Vagina (tissue), 2 donors: ENCODE measurements at places on chromosomes 7 and 10.

GRCh38 chr7:33700001-33700899 is 205.1 kb upstream of the BMPER start:
- no peak for DNase-seq

- no peak for DNase-seq
These were observed 89.7 kb downstream of the PTPRE start for GRCh38 chr10:127996586-127996985.

DNA sequence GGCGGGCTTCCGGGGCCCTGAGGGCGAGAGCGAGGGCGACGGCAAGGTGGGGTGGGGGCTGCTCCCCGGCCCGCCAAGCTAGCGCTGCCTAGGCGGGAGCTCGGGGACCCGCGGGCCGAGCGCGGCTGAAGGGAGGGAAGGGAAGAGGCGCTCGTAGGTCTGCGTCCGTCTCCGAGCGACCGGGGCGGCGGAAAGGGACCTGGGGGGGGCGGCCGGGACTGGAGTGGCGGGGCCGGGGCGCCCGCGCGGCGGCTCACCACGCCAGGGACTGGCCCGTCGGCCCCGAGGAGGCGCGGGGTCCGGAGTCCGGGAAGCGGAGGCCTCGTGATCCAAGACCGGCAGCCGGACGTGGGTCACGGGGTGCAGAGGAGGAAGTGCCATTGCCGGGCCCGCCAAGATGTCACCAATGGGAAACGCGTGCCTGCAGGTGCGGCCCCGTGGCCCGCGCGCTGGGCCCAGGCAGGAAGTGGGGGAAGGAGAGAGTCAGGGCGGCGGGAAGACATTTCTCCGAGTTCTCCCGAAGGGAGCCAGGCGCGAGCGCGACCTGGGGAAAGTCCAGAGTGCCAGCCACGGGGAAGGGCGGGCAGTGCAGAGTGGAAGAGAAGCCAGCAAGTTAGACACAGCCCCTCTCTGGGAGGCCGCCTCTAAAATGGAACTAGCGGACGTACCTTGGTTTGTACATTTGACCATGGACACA is 11.9 kb downstream of the HNRNPF start:
- no peak for DNase-seq

GRCh38 chr10:52683776-52684175 is 88.8 kb downstream of the MBL2 start:
- DNase-seq: no peak

DNA sequence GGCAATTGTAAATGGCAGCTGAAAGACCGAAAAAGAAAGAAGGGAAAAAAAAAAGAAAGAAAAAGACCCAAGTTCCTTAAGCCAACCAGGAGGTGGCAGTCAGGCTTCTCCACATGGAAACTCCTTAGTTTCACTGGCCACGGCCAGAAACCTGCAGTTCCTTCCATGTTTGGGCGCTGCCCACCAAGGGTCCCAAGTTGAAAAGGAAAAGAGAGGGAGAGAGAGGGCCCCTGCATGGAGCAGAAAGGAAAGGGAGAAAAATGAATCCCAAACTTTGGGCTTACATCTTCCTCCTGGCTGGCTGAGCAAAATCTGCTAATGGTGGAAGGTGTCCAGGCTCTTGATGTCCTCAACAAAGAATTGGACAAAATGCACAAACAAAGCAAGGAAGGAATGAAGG is 31.8 kb upstream of the ABCA13 start:
- DNase-seq: no peak

GRCh38 chr7:106329971-106330733 is 45.4 kb upstream of the NAMPT start:
- no peak for DNase-seq

DNA sequence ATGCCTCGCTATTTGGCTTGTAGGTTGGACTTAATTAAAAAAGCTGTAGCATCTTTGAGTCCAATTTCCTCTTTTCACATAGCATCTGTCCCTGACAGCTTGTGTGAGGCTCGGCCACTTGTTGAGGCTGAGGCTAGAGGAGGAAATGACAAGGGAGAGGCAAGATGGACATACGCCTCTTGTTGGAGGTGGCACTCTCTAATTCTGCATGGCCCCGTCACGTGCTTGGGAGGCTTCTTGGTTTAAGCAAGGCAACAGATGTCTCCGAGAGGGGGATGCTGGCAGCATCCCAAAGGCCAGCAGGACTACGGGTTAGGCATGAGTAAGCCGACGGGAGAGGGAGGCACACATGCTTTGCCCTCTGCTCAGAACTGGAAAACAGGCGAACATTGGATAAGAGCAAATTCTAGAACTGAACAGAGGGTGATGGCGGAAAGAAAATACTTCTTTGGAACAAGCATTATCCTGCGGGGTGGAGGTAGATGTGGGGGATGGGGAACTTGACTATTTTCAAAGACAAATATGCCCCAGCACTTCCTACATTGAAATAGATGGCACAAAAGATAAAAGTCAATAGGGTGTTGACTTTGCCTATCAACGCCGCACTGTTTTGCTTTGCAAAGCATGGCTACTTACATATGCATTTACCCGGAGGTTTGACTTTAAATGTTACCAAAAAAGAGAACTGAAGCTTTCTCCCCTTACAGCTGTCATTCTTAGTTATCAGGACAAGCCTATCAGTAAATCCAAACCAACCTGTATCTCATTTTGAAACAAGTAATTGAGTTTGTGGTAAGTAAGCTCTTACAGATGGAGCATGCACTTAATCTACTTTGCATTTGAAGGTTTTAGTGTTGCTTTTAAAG is 94.8 kb downstream of the CHN2 start:
- no peak for DNase-seq

GRCh38 chr7:88095-88926 is 104.1 kb upstream of the FAM20C start:
- DNase-seq: no peak

DNA sequence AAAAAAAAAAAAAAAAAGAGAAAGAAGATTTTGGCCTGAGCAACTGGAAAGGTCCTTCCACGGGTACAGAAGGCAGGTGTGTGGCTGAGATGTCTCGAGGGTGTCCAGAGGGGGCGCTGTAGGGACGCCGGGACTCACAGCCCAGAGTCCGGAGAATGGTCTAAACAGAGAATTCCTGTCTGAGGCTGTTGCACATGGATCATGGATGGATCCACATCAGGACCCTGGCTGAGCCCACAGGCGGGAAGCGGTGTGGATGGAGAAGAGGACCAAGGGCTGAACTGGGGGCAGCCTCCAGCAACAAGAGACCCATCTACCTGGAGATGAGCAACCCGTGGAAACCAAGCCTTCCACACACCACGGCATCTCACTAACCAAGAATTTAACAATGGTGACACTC is 55.0 kb downstream of the PKD1L1 start:
- no peak for DNase-seq

- no peak for DNase-seq
These were observed 66.8 kb downstream of the CACNA2D1 start for GRCh38 chr7:82376739-82377138.

- DNase-seq: no peak
These were observed 3.3 kb upstream of the SEC31B start for GRCh38 chr10:100522945-100523344.

GRCh38 chr10:63677001-63677400 is 155.8 kb downstream of the REEP3 start:
- DNase-seq: no peak

GRCh38 chr7:45342236-45342635 is 184.6 kb downstream of the RAMP3 start:
- DNase-seq: no peak

DNA sequence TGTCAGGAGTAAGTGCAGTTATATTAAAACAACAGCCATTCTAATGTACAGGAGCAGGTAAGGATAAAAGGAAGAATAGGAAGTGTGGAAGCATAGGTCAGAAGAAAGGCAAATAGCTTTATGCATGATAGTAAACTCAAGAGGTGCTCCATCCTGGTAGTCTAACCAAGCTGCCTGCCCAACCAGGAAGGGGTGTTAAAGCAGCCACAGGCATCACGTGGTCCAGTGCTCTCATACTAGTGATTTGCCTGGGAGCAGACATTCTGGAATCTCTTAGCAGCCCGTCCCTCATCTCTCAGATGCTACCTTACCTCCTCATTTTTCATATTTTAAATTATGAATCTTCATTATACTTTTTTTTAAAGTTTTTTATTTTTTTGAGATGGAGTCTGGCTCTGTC is 18.5 kb downstream of the ABRAXAS2 start:
- no peak for DNase-seq

DNA sequence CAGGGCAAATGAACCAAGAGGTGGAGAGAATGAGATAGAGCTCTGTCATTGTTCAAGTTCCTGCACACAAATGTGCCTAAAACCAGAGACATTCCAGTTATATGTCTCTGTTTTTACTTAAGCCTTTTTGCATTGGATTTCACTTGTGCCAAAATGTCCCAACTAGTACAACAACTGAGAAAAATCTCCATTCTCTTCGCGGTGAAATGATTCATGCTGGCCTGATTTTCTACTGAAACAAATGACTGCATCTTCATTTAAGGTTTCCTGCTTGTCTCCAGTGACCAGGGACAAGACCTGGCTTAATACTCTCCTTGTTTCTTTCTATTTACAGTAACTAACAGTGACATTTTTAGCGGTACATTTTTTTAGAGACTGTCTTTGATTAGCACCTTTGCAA is 714.9 kb downstream of the KCNMA1 start:
- DNase-seq: no peak

DNA sequence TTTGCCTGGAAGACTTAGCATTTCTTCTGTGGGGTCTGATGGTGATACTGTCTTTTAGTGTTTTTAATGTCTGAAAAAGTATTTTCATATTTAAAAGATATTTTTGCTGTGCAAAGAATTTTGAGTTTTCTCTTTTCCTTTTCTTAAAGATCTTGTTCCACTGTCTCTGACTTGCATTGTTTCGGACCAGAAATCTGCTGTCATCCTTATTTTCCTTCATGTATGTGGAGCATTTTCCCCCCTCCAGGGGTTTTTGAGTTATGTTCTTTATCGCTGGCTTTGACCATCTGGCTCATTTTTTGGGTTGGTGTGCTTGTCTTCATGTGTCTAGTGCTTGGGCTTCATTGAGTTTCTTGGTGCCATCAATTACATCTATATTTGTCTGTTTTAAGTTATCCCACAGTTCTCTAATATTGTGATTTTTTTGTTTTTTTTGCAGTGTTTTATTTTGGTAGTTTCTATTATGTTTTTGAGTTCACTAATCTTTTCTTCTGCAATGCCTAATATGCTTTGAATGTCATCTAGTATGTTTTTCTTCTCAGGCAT is 119.9 kb downstream of the MGMT start:
- DNase-seq: no peak

DNA sequence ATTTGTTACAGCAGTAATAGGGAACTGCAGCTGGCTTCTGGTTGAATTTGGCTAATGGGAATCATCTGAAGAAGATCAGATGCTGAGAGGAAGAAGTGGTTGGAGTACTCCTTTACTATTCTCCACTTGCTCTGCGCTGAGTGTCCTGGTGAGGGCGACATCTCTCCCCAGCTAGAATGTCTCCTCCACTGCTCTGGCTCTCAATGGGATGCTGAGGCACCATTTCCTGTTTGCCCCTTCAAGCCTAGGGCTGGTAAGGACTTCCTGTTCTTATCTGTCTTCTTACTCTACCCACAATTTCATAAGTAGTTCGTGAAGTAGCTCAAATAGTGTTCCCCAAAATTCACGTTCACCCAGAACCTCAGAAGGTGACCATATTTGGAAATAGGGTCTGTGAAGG is 43.2 kb upstream of the TES start:
- DNase-seq: no peak

DNA sequence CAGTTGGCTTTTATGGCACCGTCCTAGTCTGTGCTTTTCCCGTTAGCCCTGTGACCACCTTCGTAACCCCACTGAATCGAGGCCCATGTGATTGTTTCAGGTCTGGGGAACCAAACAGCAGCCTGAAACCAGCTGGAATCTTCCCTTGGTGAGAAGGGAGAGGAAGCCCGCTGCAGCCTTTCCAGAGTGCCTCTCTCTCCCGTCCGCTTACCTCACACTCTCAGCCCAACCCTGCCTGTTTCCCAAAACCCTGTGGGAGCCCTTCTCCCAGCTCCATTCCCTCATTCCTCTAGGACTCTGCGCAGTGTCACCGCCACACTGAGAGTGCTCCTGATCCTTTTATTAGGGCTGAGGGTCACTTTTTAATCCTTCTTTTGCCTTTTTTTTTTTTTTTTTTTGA is 139.6 kb downstream of the WDR37 start:
- no peak for DNase-seq

- DNase-seq: no peak
These were observed 769.3 kb downstream of the MAGI2 start for GRCh38 chr7:78684201-78684600.

DNA sequence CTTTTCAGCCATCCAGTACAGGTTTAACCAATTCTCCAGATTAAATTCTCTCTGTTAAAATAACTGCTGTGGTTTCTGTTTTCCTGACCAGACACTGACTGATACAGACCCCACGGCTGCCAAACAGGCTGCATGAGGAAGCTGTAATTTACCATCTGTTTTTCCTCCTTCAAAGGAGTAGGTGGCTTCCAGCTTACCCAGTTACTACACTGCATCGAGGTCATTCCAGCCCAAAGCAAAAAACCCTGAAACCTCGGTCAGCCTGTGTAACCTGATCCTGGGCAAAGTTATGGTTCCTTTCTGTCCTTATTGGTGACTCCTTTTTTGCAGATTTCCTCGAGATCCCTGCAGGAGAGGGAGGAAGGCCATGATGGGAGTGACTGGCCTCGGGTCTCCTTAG is 27.9 kb upstream of the LOXL4 start:
- no peak for DNase-seq

DNA sequence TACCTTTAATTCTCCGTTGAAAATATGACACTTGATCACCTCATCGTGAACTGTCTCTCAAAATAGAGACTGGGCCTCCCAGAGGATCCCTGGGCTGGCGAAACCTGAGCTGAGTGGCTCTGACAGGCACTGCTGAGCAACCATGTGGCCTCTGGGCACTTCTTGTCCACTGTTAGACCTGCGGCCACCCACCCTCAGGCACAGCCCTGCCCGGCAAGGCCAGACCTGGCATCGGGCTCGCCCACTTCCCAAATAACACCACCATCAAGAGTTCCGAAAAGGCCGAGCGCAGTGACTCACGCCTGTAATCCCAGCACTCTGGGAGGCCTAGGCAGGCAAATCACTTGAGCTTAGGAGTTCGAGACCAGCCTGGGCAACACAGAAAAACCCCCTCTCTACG is 82.5 kb downstream of the COBL start:
- peak; percentile 87 for DNase-seq

GRCh38 chr7:93977211-93977950 is 26.8 kb downstream of the BET1 start:
- no peak for DNase-seq
